Omental fat pad (tissue), 4 donors: ENCODE measurements at places on chromosomes 4 and X. TPM values are rescaled to one million over a fixed set of nuclear protein-coding genes. Genes with fewer than 3 reads are reported as not detected.

ATP2B3 gene
- total RNA-seq: not detected

GRCh38 chr4:17981063-17981462, 40.5 kb downstream of the LCORL start:
- no peak for DNase-seq

CTAG2 gene
- not detected for total RNA-seq

DNA sequence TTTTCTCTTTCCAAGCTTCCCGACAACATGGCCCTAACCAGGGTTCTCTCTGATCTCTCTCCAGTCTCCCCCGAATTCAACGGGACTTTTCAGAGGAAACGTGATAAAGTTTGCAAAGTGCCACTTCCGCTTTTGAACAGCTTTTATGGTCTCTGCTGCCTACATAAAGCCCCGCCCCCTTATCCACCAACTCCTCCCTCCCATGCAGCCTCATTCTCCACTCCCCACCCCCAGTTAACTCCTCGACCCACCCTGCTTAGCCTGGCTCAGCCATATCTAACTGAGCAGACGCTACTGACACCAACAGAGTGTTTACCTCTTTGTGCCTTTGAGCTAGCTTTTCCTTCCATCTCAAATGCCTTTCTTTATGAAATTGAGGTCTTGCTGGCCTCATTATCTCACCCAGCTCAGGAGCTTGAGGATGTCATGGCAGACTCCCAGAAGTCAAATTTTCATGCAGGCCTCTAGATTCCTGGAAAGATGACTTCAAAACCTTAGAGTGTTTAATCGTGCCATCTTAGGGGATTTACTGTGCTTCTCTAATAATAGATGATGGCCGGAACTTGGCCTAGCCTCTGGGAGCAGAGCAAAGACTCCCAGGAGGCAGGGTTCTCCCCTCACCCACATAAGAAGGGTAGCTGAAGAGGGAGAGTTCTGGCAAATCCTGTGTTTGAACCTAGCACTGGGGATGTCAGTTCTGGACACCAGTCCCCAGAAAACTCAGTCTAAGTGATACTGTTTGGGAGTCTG, 606.0 kb downstream of the BCOR start:
- no peak for DNase-seq

- DNase-seq: no peak
Measured at GRCh38 chr4:48970471-48970921, 15.6 kb upstream of the CWH43 start.

DNA sequence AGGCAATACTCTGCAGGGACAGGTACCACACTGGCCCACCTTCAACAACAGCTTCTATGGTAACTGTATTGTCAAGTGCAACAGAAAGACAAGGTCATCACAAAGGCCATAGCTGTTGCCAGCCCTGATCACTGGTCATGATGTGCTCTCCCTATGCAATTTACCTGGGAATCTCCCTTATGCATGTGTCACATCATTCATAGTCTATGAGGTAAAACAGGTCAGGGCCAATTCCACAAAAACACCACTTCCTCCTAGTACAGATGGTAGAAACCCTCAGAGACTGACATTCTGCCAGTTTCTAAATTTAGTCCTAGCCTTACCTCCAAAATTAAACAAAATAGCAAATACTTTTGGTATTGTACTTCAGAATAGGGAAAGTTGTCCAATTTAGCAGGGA, 132.8 kb downstream of the MGST2 start:
- no peak for DNase-seq

- DNase-seq: no peak
Measured at GRCh38 chr4:98202907-98203306, 58.3 kb upstream of the RAP1GDS1 start.

- no peak for DNase-seq
Measured at GRCh38 chr4:103887191-103887590, 167.4 kb upstream of the TACR3 start.

DNA sequence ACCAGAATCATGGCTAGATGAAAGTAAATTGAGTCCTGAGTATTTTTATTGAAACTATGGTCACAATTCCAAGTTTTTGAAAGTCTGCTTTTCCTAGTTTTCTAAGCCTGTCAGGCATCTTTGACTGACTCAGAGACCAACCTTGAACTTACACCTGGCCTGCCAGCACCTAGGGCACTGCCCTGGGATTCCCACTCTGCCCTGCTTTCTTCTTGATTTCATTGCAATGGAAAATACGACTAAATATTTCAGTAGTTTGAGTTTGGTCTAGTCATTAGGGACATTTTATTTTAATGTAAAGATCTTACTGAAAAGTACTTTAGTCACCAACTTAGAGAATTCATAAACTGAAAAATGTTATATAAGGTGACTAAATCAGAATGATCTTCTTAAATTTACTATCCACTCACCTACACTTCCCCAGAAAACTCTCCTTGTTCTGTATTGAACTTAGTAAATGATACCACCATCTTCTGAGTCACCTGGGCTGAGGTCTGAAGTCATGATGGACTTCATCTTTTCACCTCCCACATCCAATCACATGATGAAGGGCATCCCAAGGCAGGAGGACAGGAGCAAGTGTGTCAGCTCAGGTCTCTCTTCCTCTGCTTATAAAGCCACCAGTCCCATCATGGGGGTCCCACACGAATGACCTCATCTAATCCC, 11.6 kb upstream of the PYURF start:
- DNase-seq: no peak

- no peak for DNase-seq
Measured at GRCh38 chrX:39652336-39652735, 445.4 kb downstream of the BCOR start.

PPEF1 gene
- not detected for total RNA-seq

GRCh38 chrX:48165241-48165640, 31.4 kb downstream of the SSX5 start:
- no peak for DNase-seq

DNA sequence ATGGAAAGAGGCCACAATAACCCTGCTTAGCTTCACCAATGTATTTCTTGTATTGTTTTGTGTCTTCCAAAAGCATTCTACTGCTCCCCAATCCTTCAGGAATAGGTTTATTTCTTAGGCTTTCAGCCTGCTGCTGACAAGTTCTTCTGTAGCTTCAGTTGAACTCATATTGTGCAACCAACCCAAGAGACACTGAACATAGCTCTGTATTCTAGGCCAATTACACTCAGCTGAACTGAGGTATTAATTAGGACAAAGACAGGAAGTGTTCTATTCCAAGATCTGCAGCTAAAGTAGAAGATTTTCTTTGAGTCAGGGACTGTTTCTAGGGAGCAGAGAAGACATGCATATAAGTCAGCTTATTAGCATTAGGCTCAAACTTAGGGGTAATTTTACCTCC, 151.8 kb downstream of the LHFPL1 start:
- no peak for DNase-seq

DNA sequence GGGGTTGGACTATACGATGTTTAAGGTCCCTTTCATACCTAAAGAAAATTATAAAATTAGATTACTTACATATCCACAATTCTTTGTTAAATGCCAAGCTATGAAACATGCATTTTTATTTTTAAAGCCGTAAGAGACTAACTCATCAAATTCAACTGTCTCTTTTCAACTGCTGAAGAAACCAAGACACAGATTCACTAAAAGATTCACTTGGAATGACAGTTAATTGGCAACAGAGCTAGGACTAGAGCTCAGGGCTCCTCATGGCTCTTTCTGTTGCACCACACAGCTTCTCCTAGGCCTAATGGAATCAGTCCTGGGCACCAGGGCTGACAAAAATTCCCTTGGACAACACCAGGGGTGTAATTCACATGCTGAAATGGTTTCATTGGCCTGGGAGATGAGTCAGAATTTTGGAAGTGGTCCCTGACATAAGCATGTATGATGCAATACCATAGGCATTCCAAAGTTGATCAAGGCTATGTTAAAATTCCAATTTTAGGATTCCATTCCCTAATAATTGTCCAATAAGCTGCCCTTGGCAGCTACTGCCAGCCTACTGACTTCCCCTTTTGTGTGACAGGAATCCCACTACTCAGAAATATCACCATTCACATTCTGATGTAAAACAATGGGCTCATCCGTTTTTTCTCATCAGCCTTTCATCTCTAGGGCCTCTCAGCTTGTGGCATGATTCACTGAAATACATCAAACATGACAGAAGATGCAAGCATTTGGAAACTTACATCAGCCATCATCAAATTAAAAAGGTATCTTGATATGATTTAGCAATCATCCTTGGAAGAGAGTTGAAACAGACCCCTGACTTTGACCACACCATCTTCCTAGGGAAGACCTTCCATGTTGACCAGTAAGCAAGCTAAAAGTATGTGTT, 54.2 kb downstream of the PLAC1 start:
- DNase-seq: no peak
